ENCODE measurements at places on chromosomes 2 and 18.

- DNase-seq = no peak
These were observed 44.3 kb downstream of the ZNF516 start for GRCh38 chr18:76450452-76451395.

GRCh38 chr2:33384599-33384961, 91.9 kb upstream of the RASGRP3 start:
- DNase-seq = no peak

GRCh38 chr2:60478660-60479059, 74.8 kb downstream of the BCL11A start:
- no peak for DNase-seq

GRCh38 chr2:29155578-29155977, 40.4 kb downstream of the CLIP4 start:
- no peak for DNase-seq

- no peak for DNase-seq
These were observed 24.2 kb downstream of the PLCL1 start for GRCh38 chr2:197828464-197829135.

DNA sequence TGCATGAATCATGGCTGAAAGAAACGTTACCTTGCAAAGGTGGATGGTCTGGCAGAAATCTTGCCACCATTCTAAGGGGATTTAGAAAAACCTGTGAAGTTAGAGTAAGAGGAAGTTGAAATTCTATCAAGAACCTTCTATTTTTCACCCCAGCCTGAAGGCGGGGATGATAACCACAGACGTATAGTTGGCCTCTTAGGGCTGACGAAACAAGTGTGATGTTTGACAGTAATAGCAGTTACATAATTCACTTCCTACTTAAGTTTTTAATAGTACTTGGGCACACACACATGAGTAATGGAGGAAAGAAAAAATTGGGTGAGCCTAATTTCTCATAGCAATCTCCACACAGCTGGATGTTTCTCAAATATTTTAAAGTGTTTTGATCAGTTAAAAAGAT, 336.6 kb upstream of the SALL3 start:
- DNase-seq = no peak

- DNase-seq = no peak
These were observed 22.7 kb upstream of the RNF103 start for GRCh38 chr2:86646329-86646728.

DNA sequence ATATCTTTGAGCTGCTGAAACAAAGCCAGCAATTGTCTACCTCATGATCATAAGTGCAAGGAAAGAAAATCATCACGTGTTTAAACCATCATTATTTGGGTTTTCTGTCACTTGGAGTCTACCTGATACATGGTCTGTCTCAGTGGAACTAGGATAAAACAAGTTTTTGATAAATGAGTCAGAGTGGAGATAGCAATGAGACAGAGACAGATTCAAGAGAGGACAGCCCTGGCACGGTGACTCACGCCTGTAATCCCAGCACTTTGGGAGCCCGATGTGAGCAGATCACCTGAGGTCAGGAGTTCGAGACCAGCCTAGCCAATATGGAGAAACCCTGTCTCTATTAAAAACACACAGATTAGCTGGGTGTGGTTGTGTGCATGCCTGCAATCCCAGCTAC, 93.8 kb downstream of the PMAIP1 start:
- DNase-seq = no peak

GRCh38 chr2:9388199-9388681, 35.1 kb downstream of the ITGB1BP1 start:
- no peak for DNase-seq

DNA sequence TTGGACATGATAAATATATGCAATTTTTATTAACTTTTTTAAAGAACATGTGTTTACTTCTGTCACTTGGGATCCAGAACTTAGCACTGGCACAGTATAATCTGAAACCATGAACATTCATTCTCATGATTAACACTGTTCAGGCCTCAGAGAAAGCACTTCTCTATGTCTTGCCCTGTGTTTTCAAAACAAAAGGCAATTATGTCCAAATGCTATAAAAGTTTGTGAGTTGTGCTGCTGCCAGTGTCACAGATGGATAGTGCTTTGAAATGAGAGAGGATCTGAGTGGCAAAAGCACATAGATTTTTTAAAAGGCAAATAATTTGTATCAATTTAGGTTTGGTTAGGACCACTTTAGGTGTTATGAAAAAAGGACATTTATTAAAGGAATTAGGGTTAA, 470.5 kb upstream of the FAM98A start:
- no peak for DNase-seq

DNA sequence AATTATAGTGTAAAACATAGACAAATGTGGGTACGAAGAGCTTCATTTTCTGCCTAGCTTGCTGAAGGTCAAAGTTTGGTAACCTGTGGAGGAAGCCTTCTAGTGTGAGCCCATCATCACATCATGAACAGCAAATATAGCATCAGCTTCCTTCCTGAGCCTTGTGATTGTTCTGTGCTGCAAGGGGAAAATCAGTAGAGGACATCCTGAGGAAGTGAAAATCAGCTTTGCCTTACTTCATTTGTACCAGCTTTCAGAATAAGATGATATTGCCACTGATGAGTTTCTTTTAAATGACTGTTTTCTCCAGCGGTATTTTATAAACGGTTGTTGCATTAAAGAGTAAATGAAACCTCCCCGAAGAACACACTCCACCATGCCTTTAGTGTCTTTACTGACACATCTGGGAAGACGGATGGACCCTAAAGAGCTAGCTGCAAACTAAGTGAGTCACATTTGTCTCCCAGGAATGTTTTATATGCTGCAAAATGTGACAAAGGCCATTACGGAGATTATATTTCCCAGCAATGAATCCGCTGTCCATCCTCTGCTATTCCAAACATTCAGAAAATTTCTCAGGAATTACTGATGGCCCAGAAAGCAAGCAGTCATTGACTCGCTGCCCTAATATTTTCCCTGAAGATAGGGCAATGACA, 1272.8 kb downstream of the SUCLG1 start:
- no peak for DNase-seq

GRCh38 chr2:61426267-61426897, 44.5 kb downstream of the USP34 start:
- DNase-seq = peak; percentile 21

DNA sequence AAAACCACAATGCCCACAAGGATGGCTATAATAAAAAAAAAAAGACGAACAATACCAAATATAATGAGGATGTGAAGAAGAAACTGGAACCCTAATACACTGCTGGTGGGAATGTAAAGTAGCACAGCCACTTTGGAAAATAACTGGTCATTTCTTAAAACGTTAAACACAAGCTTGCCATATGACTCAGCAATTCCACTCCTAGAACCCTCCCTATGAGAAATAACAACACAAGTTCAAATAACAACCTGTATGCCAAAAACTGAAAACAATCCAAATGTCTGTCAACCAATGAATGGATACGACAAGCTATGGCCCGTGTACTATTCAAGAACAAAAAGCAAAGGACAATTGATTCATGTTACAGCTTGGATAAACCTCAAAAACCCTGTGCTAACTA, 7.0 kb upstream of the ALPK2 start:
- no peak for DNase-seq

GRCh38 chr18:77092104-77093066, 40.2 kb downstream of the MBP start:
- DNase-seq = no peak

GRCh38 chr2:133365117-133365516, 203.1 kb downstream of the NCKAP5 start:
- no peak for DNase-seq

GRCh38 chr18:9003406-9004100, 98.9 kb upstream of the NDUFV2 start:
- no peak for DNase-seq

GRCh38 chr18:27771571-27771970, 405.4 kb downstream of the CDH2 start:
- no peak for DNase-seq

GRCh38 chr2:18645315-18645714, 55.9 kb upstream of the NT5C1B start:
- no peak for DNase-seq

- peak; percentile 31 for DNase-seq
These were observed 676 bp downstream of the KLHL23 start for GRCh38 chr2:169734169-169734847.

- DNase-seq = no peak
These were observed 19.0 kb downstream of the DGKD start for GRCh38 chr2:233373316-233373715.

GRCh38 chr18:74420481-74420880, 36.6 kb downstream of the DIPK1C start:
- no peak for DNase-seq

DNA sequence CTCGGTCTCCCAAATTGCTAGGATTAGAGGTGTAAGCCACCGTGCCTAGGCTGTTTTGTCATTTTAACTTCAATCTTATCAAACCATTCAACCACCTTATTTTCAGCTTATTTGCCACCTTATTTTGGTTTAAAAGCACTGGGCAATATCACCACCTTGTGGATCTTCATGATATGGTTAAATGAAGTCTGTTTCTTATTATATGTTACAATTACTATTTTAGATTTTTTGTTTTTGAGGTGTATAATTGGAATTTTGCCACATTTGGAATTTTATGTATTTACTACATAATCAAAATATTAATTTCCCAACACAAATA, 43.8 kb upstream of the SCN9A start:
- peak; percentile 55 for DNase-seq

DNA sequence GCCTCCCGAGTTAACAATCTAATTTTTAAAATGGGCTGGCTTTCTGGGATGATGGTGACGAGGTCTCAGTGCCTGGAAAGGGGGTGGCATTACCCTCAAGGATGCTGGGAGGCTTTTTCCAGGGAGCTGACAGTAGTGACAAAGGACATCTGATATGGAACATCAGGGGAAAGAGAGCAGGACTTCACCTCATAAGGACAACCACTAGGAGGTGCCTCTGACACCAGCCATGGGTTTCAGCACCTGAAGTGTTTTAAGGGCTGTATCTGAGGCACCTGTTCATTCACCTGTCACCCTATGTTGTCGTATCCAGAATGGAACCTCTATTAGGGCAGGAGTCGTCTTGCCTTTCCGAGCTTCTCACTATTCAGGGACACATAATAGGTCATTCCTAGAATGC, 10.8 kb downstream of the IL36B start:
- DNase-seq = no peak

DNA sequence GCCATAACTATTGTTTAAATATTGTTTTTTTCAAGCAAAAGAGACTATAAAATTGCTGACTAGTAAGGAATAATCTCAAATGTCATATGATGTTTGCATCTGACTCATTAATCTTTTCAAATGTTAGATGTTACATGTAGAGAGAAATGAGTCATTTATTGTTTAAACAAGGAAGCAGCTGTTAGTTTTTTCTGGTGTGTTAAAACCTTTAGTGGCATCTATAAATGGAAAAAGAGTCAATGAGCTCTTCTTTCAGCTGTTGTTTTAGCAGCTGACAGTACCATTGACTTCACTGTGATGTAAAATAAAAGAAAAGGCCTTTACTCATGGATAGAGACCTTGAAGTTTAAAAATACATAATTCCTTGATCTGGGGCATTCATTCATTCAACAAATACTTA, 1.8 kb upstream of the KLHL41 start:
- peak; percentile 50 for DNase-seq

DNA sequence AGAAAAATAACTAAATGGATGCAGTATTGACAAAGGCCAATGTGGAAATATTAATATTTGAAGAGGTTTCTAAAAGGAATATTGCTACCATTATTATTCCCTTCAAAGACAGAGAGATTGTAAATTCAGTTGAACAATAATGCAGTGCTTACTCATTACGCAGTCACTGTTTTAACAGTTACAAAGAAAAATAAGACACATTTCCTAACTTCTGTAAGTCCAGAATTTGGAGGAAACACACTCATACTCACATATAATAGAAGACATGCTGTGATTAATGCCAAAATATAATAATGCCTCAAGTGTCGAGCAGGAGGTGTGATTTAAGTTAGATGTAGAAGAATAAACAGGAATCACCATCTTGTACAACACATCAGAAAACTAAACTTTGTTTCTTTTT, 389.2 kb downstream of the FBXO15 start:
- no peak for DNase-seq

GRCh38 chr18:59839246-59839645, 60.5 kb upstream of the PMAIP1 start:
- no peak for DNase-seq

DNA sequence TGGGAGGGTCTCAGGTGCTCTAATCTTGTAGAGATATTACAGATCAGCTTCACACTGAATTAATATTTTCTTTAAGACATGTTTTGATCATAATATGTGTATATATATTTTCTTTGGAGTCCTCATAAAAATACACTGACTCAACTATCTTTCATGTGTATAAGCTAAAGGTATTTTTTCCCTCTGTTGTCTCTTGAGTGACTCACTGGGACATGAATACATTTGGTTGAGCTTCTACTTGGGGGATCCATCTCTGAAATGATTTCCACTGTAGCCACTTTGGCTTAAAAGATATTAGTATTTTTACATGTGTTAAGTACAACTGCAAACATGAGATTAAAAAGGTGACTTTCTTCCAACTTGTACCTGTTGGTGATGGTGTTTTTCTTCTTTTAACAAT, 140.8 kb downstream of the TTN start:
- no peak for DNase-seq

DNA sequence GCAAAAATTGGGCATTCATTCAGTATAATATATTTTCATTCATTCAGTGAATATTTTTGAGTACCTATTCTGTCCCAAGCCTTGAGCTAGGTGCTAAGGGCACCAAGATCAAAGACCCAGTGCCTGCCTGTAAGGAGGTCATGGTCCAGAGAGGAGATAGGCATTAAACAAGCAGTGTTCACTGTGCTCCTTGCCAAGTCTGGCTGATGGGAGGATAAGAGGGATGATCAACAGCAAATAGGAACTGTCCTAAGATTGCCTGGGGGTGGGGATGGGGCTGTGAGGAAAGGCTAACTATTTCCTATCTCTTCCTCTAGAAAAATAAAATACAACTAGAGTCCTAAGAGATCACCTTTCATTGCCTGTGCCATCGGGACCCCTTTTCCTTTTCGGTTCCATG, 60.4 kb downstream of the SETBP1 start:
- DNase-seq = no peak

- DNase-seq = no peak
These were observed 3.3 kb upstream of the WDR75 start for GRCh38 chr2:189437926-189438325.

Measured in NCI-H1694 treated with DMSO at 0.1 percent for 48 hours (cell line).